ENCODE measurements at places on chromosomes 4 and X.

- no peak for DNase-seq
Observed at GRCh38 chr4:47617607-47618006, 132.5 kb downstream of the ATP10D start.

- no peak for DNase-seq
Observed at GRCh38 chr4:103008875-103009729, 10.4 kb downstream of the SLC9B1 start.

- no peak for DNase-seq
Observed at GRCh38 chr4:7549866-7550265, 115.1 kb upstream of the PSAPL1 start.

DNA sequence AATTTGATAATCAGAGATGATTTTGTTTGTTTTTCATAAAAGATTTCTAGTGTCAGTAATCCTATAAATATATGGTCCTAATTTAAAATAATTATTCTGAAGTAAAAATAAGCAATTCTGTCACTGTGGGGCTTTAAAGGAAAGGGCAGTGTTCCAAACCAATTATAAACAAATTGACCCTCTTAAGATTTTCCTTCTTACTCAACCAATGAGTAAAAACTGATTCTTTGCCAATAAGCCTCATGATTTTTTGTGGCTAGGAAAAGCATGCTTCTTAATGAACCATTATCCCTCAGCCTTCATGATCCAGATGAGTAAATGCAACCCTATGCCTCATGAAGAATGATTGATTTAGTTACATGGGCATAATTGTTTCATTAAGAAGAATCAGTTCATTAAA, 1010.4 kb downstream of the ADGRL3 start:
- no peak for DNase-seq

DNA sequence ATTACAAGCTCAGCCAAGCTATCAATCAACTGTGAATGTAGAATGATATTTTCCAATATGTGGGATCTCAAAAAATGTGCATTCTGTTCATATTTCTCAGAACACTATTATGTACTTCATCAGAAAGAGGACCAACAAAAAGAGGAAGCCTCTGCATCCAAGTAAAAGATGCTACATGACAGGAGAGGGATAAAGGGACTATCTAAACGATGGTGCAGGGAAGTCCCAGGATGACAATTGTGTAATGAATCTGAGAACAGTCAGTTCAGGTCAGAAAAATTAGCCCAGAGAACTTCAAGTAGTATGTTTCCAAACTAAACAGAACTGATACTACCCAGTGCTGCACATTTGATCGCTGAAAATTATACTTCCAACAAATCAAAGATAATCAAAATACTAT, 127.0 kb downstream of the ZNF330 start:
- DNase-seq = no peak

- DNase-seq = no peak
Observed at GRCh38 chrX:45571453-45571852, 370.8 kb upstream of the DIPK2B start.

DNA sequence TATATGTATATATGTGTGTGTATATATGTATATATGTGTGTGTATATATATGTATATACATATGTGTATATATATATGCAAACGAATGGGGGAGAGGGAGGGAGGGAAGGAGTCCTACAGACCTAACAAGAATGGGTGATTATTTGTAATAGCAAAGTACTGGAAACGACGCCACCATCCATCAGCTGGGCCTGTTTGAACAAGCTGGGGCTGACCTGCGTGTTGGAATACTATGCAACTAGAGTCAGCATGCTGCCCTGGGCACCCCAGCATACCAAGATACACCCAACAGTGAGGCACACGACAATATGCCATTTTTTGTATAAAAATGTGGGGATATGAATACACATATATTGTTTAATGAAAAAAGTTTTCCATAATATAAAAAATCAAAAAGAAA, 21.6 kb upstream of the CCNQ start:
- no peak for DNase-seq

DNA sequence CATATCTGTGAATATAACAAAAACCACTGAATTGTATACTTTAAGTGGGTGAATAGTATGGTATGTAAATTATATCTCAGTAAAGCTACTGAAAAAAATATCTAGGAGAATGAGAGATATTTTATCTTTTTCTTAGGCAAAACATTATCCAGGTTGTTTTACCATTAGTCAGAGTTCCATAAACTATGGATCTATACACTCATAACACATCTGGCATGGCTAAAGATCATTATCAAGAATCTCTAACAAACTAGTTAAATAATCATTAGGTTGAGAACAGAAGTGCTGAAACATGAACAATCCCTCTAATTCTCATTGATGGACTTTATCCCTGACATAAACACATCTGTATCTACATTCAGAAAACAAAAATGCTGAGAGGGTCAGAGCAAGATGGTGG, 15.6 kb downstream of the MED14 start:
- no peak for DNase-seq

DNA sequence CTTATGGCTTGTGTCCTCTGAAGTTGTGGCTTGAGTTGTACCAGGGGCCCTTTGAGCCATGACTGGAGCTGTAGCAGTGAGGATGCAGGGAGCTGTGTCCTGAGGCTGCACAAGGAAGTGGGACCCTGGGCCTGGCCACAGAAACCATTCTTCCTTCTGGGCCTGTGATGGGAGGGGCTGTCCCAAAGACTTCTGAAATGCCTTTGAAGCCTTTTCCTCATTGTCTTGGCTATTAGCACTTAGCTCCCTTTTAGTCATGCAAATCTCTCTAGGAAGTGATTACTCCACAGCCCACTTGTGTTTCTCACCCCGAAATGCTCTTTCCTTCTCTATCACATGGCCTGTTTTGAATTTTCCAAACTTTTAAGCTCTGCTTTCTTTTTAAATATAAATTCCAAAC, 92.4 kb downstream of the FHDC1 start:
- no peak for DNase-seq

- DNase-seq = no peak
Observed at GRCh38 chr4:8844976-8845690, 26.5 kb downstream of the HMX1 start.

GRCh38 chr4:55650483-55650882, 14.4 kb upstream of the NMU start:
- no peak for DNase-seq

GRCh38 chr4:19809989-19810388, 441.7 kb upstream of the SLIT2 start:
- no peak for DNase-seq

DNA sequence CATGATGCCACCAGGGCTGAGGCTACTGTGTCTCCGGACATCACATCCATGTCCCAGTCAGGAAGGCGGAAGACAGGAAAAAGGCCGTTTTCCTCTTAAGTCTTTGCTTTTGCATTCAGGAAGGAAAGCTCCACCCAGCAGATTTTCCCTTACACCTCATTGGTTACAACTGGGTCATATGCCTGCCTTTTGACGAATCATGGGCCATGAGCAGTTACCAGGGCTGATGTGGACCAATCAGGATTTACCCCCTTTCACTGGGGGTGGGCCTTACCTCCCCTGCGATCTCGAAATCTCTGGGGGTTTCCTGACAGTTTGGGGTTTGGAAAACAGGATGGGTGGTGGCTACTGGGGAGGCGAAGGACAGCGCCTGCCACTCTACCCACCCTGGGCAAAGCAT, 52.5 kb upstream of the GRPEL1 start:
- DNase-seq = no peak

DNA sequence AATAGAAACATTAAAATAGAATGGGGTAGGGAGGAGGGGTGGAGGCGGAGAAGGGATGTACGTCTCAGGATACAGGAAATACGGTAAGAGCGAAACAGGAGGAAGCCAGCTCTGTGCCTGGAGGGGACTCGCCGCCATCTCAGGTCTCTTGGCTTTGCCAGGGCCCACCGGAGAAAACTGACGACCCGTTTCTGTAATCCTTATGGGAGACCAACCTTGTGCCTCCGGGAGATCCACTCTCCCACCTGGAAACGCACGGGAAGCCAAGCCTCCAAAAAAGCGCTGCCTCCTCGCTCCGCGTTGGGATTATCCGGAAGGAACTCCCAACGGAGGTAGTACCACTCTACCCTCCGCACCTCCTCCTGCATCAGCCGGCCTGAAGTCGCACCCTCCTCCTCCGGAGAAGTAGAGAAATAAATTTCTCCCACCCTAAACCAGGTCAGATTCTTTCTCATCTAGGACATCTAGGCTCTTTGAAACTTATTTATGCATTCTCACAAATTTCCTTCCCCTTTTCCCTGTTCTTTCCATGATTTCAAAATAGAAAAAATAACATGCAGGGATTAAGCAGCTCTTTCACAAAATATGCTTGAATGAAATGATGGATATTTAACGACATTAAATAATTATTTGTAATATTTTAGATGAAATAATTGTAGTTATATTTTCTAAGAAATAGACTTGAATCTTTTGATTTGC, at the start of gene NBDY:
Gene NBDY, plus strand, starts transcription at position 92 of the 699 bp plus-strand sequence. Its CDS starts 111 bp downstream, at position 203.
- no peak for DNase-seq

GRCh38 chr4:7328913-7329638, 105.7 kb downstream of the PSAPL1 start:
- DNase-seq = no peak

DNA sequence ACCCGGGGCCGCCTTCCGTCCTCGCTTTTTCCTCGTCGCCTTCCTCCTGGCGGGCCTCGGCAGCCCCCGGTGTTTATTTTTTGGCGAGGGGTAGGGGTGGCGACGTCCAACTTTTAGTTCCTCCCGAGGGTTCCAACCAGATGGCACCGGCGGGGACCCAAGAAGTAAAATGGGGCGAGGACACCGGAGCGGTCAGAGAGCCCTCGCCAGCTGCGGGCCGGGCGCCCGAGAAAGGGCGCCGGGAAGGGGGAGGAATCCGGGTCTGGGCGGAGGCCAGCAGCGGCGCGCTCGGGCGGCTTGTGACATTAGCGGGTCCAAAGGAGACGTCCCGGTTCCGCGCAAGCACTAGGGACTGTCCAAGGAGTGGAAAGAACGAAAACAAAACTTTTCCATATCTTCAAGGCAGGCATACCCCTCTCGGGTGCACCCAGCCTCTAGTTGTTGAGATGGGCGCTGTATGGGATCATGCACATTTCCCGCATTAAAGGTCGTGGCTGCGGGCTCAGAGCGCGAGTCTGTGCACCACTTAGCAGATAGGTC, 691 bp upstream of the USP46 start:
- no peak for DNase-seq

DNA sequence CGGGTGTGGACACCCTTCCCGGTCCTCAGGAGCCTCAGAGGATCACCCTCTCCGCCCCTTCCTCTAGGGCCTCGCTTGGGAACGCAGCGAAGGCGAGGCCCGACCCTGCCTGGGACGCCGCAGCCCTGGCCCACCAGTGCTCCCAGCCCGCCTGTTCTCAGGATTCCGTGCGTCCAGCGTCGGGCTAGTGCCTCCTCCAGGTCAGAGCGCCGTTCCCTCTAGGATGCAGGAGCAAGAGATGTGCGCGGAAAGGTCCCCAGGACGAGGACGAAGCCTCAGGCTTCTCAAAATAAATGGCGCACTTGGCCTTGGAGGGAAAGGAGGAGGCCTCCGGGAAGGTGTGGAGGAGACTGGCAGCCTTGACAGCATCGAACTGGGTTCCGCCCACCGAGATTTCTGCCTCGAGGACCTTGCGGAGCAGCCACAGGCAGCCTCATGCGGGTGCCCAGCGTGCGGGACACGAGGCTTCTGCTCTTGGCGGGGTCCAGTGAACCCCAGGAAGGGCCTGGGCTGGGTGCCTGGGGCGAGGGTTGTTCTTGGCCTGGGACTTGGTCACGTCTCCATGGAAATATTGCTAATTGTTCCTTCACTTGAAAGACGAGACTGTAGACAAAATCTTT, 35.1 kb downstream of the PITX2 start:
- no peak for DNase-seq

DNA sequence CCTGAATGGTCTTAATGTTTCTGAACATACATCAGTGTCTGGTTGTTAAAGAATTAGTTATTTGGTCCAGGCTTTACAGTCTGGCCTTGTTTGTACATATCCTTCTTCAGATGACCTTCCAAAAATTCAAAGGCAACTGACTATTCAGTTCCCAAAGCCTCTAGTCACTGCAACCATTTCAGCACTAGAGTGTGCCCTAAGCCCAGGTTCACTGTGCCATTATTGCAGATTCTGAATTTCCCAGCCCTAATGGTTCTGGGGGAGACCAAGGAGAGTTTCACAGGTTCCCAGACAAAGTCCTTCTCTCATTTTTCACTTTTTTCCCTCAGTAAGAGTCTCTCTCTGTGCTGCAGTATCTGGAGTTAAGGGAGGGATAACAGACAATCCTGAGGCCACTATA, 235.8 kb downstream of the TRAM1L1 start:
- DNase-seq = no peak

DNA sequence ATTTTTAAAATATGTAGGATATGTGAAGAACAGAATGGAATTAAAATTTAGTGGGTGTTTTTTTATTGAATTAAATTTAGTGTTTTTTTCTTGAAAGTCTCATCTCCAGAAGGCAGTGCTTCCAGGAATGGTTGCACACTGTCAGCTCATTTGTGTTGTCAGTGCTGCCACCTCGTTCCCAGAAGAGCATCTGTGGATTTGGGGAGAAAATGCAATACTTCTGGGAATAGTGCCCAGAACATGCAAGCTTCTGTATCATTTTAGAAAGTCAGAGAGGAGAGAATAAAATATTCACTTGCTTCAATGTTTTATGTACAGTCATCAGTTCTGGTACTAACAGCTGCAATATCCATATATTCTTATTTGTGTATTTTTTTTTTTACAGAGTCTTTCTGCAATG, 608.8 kb downstream of the PCDH7 start:
- DNase-seq = no peak

DNA sequence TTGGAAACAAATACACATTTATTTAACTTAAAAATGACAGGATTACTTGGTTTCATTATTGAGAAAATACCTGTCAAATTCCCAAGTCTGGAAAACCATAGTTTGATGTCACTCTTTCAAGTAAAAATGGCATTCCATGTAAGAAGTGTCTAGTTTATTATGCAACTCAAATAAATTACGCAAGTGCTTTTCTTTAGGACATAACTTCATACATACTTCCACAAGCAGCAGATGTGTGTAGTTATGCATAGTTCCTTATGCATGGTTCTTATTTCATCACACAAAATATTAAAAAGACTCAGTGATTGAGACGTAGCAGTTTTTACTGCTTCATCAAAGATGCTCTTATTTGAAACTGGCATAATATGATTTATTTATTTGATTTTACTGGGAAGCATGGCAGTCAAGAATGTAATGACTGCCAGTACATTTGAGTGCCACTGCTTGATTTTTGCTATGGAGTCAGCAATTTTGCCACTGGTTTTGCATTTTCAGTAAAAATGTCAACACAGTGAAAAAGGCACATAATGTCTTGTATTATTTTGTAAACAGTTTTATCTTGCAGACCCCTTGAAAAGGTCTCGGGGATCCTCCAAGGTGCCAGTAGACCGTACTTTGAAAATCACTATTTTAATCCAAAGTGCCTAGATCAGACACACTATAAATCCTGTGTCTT, 62.1 kb downstream of the CLCN3 start:
- no peak for DNase-seq

DNA sequence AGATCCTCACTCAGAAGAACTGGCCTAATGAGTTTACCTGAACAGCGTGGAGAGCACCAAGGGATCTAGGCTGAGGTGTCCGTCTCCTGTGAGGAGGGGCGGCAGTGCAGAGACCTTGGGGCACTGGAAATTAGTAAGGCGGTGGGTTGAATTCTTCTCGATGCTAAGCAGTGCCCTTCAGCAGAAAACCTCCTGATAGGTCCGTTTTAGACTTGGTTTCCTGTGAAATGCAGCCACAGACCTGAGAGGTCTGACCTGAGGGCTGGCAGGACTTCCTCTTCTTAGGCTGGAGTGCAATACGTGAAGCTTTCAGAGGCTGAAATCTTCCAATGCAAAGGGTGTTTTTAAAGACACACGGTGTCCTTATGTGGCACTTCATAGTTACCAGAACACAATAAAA, at the start of gene CLNK:
Gene CLNK, minus strand, starts transcription at position 138 of the 400 bp plus-strand sequence. CDS start 16,899 bp downstream, outside the sequence.
- DNase-seq = no peak

All from esophagus muscularis mucosa (tissue), 4 donors.